MG63 (cell line): ENCODE measurements at places on chromosomes 16 and 17.

- no peak for DNase-seq
Observed at GRCh38 chr16:359067-359763, 6.7 kb upstream of the AXIN1 start.

DNA sequence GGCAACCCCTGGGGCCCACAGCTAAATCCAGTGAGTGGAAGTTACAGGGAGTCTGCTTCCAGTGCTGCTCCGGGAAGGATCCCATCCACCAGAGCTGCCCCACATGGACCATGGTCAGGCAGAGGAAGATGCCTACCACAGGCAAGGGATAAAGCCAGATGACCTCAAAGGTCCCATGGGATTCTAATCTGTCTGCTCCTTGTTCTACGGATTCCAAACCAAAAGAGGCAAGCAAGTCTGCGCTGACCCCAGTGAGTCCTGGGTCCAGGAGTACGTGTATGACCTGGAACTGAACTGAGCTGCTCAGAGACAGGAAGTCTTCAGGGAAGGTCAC lies 1.4 kb downstream of the CCL4L2 start:
- DNase-seq = no peak

- DNase-seq = no peak
Observed at GRCh38 chr17:55842405-55843158, 91.7 kb downstream of the PCTP start.

DNA sequence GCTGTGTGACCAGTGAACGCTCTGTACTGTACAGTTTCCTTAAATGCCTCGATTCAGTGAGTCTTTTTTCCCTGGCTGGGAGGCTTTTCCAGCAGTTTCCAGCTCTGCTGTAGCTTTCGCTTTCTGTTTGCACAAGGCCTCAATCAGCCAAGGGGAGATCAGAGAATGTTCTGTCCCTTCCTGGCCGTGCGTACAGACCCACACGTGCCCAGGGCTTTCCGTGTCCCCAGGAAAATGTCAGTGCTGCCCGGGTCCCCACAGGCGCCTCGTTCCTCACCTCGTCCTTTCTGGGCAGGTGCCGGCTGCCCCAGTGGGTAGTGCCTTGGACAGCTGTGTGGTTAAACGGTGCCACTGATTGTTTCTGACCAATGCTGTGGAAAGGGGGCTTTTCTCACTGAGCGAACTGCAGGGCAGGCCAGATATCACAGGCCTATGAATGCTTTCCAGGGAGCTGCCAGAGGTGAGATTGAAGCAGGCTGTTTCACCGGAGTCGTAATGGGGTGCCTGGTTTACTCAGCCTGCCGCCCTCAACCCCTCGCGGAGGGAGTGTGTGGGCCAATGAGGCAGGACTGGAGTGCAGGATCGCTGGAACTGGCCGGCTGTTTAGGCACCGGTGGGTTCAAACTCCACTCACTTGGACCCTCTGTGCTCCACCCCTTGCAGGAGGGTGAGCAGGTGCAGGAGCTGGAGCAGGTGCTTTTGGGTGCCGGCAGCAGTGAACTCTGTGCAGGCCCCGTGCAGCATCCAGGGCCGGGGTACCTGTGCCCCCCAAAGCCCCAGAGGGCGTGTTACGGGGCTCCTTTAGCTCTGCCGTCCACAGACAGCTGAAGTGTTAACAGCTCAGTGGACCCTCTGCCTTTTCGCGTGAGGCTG lies 44.4 kb downstream of the ZNF778 start:
- DNase-seq = no peak

DNA sequence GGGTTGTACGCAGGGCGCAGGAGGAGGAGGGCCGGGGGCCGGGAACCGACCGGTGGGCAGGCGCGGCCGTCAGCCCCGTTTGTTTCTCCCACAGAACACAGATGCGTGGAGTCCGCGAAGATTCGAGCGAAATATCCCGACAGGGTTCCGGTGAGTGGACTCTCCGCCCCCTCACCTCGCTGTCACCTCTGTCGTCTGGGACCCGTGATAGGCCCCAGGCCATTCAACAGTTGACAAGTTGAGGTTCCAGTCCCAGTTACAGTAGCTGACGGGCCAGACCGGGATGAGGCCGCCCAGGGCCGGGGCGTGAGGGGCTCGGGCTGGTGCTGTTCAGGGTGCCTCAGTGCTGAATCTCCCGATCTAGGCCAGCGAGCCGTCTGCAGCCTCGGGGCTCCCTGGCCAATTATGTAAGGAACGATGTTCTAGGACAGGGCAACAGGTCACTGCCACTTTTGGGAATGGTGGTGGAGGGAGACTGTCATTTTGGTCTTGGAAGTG lies 628 bp downstream of the GABARAPL2 start:
- DNase-seq = no peak

GRCh38 chr16:536746-537145 lies 9.2 kb downstream of the CAPN15 start:
- DNase-seq = no peak

GRCh38 chr16:28131181-28131580 lies 67.7 kb upstream of the GSG1L start:
- DNase-seq = no peak

DNA sequence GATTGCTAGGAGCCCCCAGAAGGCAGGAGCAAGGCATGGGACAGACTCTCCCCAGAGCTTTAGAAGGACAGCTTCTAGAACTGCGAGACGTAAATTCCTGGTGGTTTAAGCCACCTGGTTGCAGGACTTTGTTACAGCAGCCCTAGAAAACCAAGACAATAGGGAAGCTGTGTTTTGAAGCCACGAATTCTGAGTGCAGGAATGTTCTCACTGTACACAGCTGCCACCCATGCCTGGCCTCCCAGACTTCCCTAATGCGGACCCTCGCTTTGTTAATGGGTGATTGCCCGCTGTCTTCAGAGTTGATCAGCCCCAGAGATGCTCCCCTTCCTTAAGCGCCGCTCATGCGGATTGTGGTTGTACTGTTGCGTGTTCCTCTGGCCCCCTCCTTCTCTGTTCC lies 177.1 kb downstream of the MSI2 start:
- no peak for DNase-seq

DNA sequence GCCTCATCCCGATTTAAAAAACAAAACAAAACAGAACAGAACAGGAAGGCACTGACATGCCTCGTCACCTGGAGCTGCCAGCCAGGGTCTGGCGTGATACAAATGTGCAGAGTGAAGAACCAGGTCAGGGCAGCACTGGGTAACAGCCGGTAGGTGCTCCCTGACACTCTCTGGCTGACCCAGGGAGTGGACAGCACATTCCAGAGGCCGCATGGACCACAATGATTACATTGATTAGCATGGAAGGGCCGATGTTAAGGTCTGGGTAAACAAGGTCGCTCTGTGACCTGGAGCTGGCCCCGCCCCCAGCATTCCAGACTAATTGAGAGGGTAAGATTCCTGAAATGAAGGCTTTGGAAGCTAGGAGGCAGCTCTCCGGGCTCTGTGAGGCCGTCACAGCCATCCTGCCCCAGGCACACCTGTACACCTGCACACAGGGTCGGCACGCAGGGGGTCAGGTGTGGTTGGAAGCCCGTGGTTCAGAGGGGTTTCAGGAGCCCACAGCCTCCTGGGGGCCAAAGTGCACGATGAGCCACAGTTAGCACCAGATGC lies 21.4 kb downstream of the PIEZO1 start:
- no peak for DNase-seq

GRCh38 chr16:3457434-3458252 lies 14.2 kb downstream of the NAA60 start:
- peak; percentile 92 for DNase-seq

GRCh38 chr17:72407931-72408330 lies 287.1 kb downstream of the SOX9 start:
- DNase-seq = no peak

GRCh38 chr16:89004209-89004831 lies 27.3 kb upstream of the CBFA2T3 start:
- DNase-seq = no peak

DNA sequence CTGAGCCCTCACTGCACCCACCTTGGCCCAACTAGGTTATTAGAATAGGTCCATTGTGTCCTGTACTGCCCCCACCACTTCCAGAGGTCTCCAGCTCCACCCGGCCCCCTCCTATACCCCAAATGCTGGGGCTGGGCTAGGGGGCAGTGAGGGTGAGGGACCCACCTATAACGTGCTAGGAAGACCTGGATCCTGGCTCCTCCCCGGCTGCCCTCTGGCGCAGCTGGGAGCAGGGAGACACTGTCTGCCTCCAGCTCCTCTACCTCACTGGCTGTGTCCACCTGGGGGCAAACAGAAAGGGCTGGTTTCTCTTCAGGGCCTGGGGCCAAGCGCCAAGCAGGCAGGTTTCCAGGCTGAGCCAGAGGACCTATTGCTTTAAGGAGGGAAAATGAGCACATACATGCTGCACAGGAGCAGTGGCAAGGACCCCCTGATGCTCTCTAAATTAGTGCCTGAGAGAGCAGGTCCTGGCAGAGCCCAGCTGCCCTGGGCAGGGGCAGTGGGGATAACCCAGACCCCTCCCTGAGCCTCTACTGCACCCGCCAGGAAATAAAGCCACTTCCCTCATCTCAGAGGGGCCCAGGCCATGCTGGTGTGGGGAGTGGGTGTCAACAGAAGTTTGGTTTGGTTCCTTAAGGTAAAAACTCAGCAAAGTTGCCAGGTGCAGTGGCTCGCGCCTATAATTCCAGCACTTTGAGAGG lies 12.2 kb downstream of the TSPOAP1 start:
- DNase-seq = no peak

DNA sequence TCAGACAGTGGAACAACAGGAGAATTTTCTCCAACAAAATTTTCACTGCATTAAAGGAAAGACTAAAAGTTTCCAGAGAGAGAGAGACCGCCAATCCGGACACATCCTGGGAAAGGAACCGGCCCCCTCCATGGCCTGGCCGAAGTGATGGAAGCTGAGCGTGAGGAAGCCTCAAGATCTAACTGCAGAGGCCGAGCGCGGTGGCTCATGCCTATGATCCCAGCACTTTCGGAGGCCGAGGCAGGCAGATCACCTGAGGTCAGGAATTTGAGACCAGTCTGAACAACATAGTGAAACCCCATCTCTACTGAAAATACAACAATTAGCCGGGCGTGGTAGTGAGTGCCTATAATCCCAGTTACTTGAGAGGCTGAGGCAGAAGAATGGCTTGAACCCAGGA lies 3.9 kb downstream of the CTRB2 start:
- DNase-seq = no peak

DNA sequence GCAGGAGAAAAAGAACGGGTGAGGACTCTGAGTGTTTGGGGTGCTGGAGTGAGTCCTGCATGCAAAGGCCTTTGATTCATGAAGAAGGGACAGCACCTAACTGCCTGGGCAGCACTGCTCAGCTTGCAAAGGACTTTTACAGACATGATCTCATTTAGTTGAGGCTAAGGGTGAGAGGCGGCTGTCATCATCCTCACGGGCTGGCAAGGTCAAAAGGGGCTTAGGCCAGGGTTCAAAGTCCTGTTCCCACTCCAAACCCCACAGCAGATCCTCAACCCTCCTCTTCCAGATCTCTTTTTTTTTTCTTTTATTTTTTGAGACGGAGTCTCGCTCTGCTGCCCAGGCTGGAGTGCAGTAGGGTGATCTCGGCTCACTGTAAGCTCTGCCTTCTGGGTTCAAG lies 4.8 kb downstream of the RHBDF2 start:
- no peak for DNase-seq

DNA sequence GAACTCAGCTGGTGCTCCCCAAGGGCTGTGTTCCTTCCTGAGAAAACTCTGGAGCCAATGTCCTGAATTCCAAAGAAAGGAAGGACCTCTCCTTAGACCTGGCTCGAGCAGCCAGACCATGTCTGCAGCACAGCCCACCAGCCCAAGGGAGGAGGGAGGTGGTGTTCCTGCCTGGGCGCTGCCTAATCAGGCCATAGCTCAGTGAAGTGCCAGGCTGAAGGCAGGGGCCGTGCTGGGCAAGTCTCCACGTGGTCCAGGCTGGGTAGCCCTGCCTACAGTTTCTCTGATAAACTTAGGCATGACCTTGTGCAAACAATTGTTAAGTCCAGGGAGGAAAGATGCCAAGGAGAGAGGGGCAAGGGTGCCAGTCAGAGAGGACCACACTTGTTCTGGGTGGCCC lies 76.8 kb downstream of the MPRIP start:
- DNase-seq = no peak

GRCh38 chr16:20903899-20904506 lies 3.4 kb downstream of the LYRM1 start:
- no peak for DNase-seq

- no peak for DNase-seq
Observed at GRCh38 chr17:72467841-72468653, 347.2 kb downstream of the SOX9 start.

- no peak for DNase-seq
Observed at GRCh38 chr17:75525806-75526554, 483 bp downstream of the LLGL2 start.

DNA sequence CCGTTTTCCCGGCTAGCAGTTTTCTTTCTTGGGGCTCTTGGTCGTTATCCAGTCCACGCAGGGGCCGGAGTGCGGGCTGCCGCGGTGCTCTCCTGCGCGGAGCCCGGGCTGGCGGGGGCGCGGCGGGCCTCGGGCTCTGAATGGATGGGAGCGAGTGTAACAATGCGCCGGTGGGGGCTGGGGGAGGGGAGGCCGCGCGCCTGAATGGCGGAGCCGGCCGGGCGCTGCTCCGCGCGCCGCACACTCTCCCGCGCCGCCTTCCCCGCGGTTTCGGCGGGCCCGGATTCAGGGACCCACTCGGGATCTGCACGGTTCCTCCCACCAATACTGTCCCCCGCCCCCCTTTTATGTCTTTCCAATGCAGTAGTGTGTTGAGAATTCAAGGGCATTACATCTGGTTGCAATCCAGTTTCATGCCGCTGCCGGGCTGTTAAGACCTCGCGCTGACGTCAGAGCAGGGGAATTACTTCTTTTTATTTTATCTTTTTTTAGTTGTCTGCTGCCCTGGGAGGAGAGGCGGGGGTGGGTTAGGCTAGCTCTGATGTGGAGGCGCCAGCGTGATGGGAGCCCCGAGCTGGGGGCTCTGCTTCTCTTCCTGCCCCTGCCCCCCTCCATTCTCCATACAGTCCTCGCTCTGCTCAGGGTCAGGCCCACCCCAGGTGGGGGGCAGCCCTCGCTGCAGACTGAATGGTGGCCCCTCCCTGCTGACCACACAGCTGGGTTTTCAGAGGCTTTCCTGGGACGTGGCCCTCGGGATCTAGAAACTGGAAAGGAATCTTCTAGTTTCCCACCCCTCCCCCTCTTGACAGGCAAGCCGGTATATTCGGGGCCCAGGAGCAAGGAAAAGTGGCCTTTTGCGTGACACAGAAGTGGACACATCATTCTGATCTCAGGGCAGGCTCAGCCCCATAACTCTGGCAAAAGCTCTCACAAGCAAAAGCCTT lies 1.8 kb downstream of the RAI1 start:
- peak; percentile 73 for DNase-seq

DNA sequence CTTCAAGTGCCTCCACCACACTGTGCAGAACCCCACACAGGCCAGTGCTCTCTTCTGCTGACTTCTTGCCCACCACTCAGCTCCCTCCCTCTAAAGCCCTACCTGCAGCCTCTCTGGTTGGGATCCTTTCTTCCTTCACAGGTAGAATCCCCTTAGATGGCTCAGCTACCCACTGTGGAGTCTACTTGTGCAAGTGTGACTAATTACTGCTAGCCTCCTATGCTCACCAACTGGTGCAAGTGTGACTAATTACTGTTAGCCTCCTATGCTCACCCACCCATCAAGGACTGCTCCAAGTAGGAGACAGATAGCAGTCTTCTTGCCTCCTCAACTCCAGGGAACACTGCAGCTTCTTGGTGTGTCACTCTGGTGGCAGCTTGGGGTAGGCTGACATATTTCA lies 43.6 kb downstream of the TEX14 start:
- no peak for DNase-seq
